ENCODE measurements at places on chromosomes 1 and 21. TPM values are rescaled to one million over a fixed set of nuclear protein-coding genes. Genes with fewer than 3 reads are reported as not detected.

Gene LZIC
- 32.0 TPM for total RNA-seq

DNA sequence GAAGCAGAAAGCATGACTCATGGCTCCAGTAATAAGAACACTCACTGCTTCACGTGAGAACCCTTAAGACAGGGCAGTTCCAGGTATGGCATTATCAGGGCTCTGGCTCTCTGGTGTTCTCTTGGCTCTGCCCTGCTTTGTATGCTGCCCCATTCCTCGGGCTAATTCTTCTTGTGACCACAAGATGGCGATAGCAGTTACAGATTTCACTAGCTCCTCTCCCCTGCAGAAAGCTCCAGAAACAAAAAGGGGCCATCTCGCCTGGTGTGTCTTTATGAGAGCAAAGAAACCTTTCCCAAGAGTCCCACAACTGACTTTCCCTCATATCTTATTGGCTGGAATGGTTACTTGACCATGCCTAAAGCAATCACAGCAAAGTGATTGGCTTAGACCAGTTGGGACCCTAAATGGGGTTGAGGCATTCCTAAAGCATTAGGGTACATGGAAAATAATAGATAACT is 60.1 kb downstream of the F3 start:
- DNase-seq = peak; percentile 67

DNA sequence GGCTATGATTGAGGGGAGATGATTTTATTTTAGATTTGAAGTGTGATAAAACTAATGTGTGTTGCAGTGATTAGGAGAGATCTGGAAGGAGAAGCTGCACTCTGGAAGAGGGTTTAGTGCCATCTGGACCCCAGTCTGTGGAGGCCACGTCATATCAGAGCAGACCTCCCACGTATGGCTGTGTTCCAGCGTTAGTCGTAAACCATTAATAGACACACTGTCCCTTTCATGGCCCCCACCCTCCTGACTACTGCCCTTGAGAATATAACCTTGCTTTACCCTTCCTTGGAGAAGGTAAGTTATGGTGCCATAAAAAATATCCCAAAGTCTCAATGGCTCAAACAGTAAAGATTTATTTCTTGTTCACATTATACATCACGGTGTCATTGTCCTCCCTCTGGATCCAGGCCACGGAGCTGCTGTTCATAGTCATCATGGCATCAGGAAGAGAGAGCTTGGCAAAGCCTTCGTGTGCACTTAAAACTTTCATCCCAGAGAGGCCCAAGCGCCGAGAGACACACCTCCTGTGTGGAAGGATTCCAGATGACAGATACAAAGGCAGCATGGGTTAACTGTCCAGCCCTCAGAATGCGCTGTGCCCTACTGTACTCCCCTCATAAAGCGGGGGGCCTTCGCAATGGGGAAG is 33.2 kb downstream of the RHOU start:
- DNase-seq = no peak

GRCh38 chr21:16912075-16912474 is 600.8 kb upstream of the CXADR start:
- no peak for DNase-seq

- no peak for DNase-seq
Observed at GRCh38 chr1:118978914-118979701, 9.0 kb downstream of the TBX15 start.
